ENCODE measurements at places on chromosomes 3 and 15. TPM values are rescaled to one million over a fixed set of nuclear protein-coding genes. Genes with fewer than 3 reads are reported as not detected.

DNA sequence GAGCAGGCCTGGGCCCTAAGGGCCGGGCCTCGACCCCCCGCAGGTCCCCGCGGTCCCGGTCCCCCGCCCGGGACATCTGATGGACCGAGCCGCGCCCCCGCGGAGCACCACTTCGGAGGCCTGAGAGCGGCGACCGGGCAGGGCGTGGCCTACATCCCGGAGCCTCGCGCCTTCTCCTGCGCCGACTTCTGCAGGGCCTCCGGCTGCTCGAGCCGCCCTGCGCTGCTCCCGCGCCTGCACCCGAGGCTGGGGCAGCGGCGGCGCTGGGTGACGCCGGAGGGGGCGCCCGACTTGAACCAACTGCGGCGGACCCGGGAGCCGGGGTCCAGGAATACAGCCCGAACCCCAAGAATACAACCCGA lies 14.9 kb upstream of the GP9 start:
- peak; percentile 70 for DNase-seq

DNA sequence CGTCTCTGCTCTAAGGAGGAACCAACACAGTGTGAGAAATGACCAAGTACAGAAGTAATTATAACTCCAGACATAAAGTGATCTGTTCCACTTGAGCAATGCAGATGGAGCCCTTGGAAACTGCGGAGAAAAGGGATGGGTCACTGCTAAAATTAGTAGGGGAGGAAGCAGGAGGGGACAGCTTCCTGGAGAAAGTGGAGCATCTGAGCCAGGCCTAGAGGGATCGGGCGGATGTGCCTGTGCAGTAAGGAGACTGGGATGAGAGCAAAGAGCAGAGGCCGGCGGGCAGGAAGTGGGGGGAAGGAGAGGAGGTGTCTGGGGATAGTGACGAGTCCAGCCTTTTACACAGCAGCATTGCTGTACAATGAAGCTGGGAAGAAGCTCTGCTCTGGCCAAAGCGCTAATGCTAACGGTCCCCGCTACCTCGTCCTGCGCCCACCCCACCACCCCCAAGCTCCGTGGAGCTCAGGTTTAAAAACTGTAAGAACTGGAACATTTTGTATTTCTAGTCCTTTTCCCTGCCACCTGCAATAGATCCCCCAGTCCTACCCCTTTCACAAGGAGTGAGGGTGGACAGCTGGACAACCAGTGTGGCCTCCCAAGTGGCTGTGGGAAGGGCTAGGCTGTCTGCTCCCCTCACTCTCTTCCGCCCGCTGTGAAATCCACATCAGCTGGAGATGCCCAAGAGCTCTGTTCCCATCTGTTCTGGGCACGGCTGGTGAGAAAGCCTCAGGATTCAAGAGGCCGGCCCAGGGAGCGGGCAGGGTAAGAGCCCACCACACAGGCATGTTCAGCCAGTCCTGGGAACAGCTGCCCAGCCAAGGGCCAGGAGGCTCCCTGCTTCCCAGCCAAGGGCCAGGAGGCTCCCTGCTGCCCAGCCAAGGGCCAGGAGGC lies 53.0 kb upstream of the HES1 start:
- DNase-seq: no peak

GRCh38 chr3:20039765-20040547 lies at the start of gene KAT2B:
KAT2B (plus strand) TSS chr3:20040446; CDS start chr3:20040478, 32 bp downstream.
- peak; percentile 73 for DNase-seq

DNA sequence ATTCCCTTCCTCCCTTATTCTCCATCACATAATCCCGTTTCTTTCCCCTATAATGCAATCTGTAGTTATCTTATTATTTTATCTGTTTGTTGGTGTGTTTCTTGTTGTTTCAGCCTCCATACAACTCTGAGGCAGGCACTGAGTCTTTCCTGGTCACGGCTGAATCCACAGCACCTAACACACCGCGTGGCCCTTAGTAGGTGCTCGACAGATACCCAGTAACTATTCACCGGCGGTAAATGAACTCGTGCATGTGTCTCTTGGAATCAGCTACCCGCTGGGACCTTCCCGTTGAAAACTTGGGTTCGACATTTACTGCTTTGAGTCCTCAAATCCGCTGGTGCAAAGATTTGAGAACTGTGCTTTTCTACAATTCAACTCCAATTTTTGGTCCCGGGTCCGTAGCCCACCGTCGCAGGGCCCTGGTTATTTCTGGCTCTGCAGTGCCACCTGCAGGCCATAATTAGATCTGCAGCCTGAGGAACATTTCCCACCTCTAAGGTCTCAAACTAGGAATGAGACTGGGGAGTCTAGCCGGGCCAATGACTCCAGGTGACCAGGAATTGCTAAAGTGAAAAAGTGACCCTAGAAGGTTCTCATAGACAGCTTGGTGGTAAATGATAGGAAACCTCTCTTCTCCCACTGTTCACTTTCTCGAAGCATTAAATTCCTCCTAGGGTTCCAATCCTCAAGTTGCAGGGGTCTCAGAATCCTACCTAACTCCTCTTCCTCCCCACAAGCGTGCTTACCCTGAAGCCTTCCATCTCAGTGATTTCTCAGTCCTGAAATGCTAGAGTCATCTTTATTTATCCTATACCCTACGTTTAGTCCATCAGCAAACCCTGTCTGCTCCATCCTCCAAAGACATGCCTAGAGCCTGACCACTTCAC lies 40.0 kb upstream of the TRH start:
- DNase-seq: no peak

DNA sequence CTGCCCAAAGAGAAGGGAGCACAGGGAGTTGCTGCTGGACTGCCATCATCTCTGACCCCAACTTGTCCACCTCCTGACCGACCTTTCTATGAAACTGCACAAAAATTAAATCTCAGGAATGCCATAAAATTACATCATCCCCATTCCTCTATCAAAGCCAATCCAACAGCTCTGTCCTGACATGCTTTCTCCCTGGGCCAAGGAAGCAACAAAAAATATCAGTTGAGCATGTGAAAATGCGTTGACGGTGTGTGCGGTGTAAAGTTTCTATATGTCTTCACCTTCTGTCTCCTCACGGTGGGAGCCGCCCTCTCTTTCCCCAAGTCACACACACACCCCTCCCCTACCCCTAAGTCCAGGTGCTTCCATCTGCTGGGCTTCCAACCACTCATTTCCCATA lies 3.6 kb upstream of the ZNF774 start:
- DNase-seq: no peak

GRCh38 chr15:36658312-36658711 lies 78.9 kb downstream of the CDIN1 start:
- no peak for DNase-seq

GRCh38 chr3:31172336-31172735 lies 277.9 kb upstream of the GADL1 start:
- DNase-seq: no peak

DNA sequence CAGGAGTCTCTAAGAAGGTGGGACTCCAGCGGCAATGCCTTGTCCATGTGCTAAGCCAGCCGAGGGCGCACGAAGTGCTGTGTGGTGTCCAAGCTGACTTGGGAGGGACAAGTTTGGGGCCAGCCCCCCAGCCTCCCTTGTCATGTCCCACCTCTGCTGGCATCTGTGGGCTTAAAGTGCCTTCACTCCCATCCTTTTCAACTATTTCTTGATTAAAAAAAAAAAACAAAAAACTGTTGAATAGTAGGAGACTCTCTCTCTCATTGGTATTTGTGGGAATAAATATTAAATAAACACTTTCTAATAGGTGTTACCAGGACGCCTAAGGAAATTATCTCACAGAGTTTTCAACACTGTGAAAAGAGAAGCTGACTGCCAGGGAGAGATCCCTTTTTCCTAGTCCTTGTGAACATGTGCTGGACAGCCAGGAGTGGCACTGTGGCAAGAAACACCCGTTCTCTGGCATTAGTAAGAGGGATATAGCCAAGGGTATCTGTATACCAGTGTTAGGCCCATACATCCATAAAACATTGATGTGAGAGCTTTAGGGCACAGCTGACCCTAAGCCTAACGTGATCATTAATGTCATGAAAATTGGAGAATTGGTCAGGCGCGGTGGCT lies 158.0 kb downstream of the IGF1R start:
- no peak for DNase-seq

ACTC1 gene
- polyA plus RNA-seq: 3.7 TPM
